Inflammatory macrophage treated with lipopolysaccharide for 4 hours (primary cell): ENCODE measurements at places on chromosomes 16 and 17.

GRCh38 chr17:55659661-55660060 is 63.0 kb downstream of the TMEM100 start:
- DNase-seq: peak; percentile 42

DNA sequence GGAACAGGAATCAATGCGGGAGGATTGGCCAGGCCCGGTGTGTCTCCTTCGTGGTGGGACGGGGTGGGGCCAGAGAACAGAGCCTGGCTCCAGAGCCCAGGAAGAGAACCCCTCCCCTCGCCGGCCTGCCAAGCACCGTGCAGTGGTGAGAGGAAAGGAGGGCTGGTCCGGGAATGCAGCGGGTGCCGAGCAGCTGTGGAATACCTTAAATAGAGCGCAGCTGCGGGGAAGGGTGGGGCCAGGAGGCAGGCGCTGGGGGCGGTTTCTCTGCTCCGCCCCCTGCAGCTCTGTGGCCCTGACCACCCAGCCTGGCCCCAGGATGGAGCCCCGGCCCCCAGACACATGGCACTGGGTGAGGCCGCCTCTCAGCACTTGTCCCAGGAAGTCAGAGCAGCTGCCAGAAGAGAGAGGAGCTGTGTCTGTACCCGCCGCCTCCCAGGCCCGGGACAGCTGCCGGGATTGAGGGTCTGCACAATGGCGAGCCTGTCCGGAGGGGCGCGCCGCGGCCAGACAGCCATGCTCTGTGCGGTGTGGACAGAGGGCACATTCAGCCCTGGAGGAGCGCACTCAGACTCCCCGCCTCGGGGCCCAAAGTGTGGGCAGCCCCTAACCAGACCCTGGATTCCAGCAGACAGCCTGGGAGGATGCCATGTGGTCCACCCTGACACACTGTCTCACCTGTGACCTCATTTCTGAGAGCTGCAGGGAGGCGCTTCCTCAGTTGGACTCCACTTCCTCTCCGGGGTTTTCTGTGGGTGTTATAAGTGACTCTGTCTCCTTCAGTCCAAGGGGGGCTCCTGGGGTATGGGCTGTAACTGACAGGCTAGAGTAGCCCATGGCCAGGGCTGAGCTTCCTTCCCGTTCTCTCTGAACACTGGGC is 268.8 kb downstream of the SEC14L1 start:
- peak; percentile 38 for DNase-seq

DNA sequence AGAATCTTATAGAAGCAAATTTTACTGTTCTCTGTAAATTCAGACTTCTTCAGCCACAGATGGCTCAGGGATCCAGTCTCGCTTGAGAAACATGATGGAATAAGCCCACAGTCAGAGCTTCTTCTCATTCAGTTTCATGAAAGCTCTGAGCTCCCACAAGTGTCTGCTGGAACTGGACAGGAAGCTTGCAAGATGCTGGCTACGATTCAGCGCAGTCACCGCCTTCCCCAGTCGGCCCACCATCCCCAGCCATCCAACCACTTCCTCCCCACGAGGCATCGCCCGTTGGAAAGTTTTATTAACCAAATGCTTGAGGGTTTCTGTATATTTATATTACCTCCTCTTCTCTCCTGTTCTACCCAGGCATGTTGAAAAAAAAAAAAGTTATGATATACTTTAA is 171.7 kb downstream of the ZFHX3 start:
- DNase-seq: peak; percentile 93

GRCh38 chr17:2563543-2563942 is 29.9 kb upstream of the PAFAH1B1 start:
- DNase-seq: no peak

DNA sequence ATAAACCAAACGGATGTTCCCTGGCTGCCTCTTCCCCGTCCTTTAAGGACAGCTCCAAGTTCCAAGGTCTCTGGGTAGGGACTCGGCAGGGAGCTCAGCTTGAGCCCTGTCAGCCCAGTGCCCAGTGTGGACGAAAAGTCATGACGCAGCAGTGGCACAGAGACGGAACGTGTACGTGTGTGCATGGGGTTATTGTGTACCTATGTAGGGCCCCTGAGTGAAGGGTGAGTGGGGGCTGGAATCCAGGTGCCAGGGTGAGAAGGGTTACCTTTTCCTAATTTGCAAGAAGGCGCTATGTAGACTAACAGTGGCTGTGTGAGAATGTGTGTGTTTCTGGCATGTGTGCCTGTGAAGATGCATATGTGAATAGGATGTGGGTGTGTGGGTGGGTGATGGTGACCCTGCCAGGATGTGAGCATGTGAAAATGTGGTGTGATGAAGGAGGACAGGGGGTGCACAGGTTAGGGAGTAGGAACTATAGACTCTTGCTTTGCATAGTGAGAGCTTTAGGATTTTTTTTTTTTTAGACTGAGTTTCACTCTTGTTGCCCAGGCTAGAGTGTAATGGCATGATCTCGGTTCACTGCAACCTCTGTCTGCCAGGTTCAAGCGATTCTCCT is 6.0 kb downstream of the SCN4A start:
- no peak for DNase-seq

- DNase-seq: no peak
Measured at GRCh38 chr17:48997103-48997826, at the start of gene IGF2BP1. IGF2BP1 (plus strand) TSS chr17:48997385; CDS start chr17:48997746, 361 bp downstream.

DNA sequence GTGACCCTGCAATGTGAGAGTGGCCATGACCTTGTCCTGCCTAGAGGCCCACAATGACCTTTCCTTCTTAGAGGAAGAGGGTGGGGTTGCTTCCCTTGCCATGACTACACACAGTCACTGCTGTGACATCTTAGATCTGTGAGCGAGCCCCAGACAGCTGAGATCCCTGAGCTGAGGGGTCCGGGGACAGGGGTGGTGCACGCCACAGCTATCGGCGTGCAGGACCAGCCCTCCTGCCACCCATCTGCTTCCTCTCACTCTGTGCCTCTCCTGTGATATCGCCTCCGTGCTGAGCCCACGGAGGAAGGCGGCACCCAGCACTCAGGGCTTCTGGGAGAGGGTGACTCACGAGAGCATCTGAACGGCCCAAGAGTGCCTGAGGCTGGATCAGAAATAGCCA is 35.2 kb downstream of the KIAA0513 start:
- DNase-seq: peak; percentile 65

- no peak for DNase-seq
Measured at GRCh38 chr17:16477255-16477654, 14.7 kb downstream of the LRRC75A start.

GRCh38 chr17:73189417-73190099 is 3.3 kb upstream of the COG1 start:
- DNase-seq: peak; percentile 76

DNA sequence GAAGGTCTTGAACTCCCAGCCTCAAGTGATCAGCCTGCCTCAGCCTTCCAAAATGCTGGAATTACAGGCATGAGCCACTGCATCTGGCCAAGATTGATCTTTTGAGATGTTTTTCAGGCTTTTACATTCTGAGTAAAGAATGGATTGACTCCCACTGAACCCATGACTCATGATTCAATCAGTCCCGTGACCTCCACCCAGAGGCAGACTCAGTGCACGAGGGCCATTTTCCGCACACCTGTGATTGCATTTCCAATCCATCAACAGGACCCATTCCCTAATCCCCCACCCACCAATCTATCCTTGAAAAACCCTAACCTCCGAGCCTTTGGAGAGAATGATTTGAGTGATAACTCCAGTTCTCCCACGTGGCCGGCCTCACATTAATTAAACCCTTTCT is 40.4 kb upstream of the PRKCB start:
- DNase-seq: no peak
